ENCODE measurements at places on chromosomes 6 and 20. TPM values are rescaled to one million over a fixed set of nuclear protein-coding genes. Genes with fewer than 3 reads are reported as not detected.

USP49 gene
- 3.1 TPM for total RNA-seq

OLIG3 gene
- total RNA-seq: not detected

PRPH2 gene
- 4.9 TPM for total RNA-seq

EDN1 gene
- 2.8 TPM for total RNA-seq

TMEM217 gene
- total RNA-seq: 1.2 TPM

EFCAB8 gene
- under 0.01 TPM for total RNA-seq

PRDM13 gene
- not detected for total RNA-seq

POM121L2 gene
- not detected for total RNA-seq

CNBD2 gene
- 1.2 TPM for total RNA-seq
